Naive B cell (primary cell): ENCODE measurements at places on chromosomes 6 and 20. TPM values are rescaled to one million over a fixed set of nuclear protein-coding genes. Genes with fewer than 3 reads are reported as not detected.

The SOBP gene
- 2.6 TPM for polyA plus RNA-seq

The CALHM4 gene
- polyA plus RNA-seq = 0.32 TPM

The SAMD10 gene
- 5.6 TPM for polyA plus RNA-seq

The RAET1E gene
- not detected for polyA plus RNA-seq

The ATG5 gene
- 40.0 TPM for polyA plus RNA-seq

The NFATC2 gene
- polyA plus RNA-seq = 9.1 TPM

The RCAN2 gene
- polyA plus RNA-seq = not detected

The TCP11 gene
- polyA plus RNA-seq = not detected

The HLA-DPA1 gene
- polyA plus RNA-seq = 3,526 TPM

The TMC2 gene
- polyA plus RNA-seq = not detected

The PARD6B gene
- polyA plus RNA-seq = 0.93 TPM

The KIAA0408 gene
- polyA plus RNA-seq = not detected

The PAX1 gene
- polyA plus RNA-seq = not detected

The SAPCD1 gene
- polyA plus RNA-seq = not detected

The TP53TG5 gene
- polyA plus RNA-seq = 0.27 TPM

The BEND6 gene
- not detected for polyA plus RNA-seq

The ADGRF1 gene
- polyA plus RNA-seq = not detected
